ENCODE measurements at places on chromosomes 1 and 21.

GRCh38 chr21:35208810-35209517 lies 159.9 kb upstream of the RUNX1 start:
- no peak for DNase-seq

DNA sequence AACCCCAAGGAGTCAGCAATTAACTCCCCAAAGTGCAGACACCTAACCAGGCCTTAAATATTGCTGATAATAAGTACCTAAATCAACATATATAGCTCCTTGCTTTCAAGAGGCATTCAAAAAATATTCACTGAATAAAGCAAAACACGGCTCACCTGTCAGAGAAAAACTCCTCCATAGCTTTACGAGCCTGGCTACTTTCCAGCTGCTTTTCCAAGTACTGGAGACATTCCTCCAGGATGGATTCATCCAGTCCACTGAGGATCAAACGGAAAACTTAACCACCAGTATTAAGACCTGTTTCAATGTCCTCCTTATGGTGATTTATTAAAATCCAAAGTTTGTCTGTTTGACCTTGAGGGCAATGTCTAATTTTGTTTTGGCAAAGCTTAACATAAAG lies 44.6 kb downstream of the UBR4 start:
- DNase-seq: no peak

DNA sequence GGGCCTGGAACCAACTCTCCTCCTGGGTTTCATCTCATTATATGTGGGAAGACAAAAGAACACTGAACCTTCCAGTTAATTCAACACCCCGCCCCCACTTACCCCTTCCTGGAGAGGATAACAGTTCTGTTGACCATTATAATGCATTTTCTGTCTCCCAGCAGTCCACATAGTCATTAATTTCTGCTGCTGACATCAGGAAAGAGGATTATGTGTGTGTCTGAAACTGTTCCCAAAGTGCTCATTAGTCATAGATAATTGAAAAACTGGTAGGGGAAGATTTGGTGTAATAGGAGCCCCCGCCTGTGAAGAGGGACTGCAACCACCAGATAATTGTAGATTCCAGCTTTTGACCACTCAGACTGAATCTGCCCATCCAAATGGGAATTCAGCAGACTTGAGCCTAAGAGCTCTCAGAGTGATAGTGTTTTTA lies 208.7 kb downstream of the FGGY start:
- DNase-seq: no peak

DNA sequence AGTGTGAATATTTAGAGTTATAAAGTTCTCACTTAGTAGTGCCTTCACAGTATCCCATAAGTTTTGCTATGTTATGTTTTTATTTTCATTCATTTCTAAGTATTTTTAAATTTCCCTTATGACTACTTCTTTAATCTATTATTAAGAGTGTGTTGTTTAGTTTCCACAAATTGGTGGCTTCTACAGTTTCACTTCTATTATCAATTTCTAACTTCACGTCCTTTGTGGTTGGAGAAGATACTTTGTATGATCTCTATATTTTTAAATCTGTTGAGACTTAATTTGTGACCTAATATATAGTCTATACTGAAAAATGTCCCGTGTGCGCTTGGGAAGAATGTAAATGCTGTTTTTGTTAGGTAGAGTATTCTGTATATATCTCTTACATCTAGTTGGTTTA lies 11.7 kb downstream of the CHIA start:
- DNase-seq: no peak

GRCh38 chr1:212186427-212187207 lies 98.6 kb upstream of the PPP2R5A start:
- no peak for DNase-seq

- DNase-seq: no peak
Measured at GRCh38 chr1:80003250-80003649, 996.7 kb upstream of the ADGRL4 start.

DNA sequence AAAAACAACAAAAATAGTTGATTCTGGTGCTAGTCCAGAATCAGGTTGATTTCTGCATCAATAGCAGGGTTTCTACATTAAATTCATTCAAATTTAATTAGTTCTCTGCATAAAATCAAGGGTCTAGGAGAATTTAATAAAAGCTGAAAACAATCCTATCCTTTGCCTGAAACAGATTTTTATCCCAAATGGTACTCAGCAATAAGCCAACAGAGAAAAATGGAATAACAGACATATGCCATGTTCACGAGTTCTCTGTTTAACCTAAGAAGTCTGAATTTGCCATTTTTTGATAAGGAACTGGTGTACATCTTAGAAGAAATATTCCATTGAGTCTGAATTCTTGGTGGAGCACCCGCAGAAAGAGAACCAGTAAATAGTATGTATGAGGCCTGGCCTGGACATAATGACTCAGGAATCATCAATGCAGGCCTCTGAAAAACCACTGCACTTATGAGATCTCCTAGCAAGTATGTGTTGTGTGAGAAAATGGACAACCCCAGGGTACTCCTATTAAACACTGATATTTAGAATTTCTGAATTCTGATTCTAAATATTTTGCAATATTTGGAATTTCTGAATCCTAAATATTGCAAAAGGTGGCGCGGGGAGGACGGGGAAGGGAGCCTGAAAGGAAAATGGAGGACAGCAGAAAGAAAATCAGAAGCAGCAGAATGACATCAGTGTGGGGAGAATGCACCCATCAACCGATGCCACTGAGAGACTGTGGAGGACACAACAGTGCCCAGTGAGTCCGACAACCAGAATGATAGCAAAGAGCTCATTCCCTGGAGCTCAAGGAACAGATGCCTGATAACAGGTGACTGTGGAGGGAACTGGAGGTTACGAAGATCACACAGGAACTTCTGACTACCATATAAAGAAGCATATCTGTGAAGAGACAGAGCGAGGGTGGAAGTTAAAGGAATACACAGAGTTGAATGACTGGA lies 97.6 kb downstream of the APP start:
- DNase-seq: no peak

- no peak for DNase-seq
Measured at GRCh38 chr1:163069142-163069541, at the start of gene RGS4. Gene RGS4, plus strand, starts transcription at chr1:163069361. Its CDS starts 124 bp downstream, at chr1:163069485.

- DNase-seq: no peak
Measured at GRCh38 chr21:16194788-16195537, 465.2 kb downstream of the USP25 start.

DNA sequence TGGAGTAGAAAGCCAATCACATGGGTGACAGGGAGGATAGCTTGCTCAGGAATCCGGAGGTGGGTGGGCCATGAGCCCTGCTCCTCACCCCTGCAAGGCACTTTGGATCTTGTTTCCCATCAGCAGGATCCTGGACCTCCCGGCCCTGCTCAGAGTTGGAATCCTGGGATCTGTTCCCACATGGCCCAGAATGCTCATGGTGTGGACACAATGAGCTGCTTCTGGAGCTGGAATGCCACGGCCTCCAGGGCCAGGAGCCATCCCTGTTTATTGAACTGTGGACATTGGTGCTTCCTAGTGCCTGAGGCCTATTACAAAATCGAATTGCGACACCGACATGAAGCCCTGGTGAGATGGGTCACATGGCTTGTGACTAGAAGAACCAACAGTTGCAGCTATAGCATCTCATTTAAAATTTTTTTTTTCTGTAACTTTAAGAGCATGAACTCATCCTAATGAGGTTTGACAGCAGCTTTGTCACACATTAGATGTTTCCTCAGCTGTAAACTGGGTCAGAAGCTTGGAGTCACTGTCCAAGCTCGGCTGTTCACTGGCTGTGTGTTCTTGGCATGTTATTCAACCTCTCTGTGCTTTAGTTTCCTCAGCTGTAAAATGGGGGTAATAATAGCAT lies 40.4 kb upstream of the GOLT1A start:
- DNase-seq: no peak

GRCh38 chr1:96233422-96233821 lies 488.2 kb upstream of the PTBP2 start:
- DNase-seq: no peak

GRCh38 chr1:15543589-15544568 lies 17.2 kb downstream of the DNAJC16 start:
- DNase-seq: no peak

DNA sequence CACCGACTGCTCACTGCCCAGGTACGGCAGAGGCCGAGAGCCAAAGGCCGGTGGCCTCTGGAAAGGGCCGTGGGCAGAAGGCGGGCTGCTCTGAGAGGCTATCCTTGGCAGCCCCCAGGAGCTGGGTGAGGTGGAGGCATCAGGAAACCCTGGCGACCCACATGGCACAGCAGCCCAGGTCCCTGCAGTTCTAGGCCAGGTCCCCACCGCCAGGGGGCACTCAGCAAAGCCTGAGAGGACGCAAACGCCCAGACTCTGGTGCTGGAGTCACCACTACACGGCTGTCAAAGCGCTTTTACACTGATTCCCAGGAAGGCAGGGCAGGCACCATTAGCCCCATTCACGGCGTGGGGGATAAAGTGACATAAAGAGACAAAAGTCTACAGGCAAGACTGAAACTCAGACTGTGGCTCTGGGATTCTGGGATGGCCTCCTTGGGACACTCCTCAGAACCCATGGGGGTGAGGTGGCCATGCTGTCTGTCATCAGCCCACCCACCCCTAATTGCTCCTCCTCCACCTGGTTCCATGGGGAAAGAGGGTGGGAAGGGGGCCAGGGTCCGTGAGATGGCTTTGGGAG lies 4.9 kb downstream of the PLEKHG5 start:
- no peak for DNase-seq

DNA sequence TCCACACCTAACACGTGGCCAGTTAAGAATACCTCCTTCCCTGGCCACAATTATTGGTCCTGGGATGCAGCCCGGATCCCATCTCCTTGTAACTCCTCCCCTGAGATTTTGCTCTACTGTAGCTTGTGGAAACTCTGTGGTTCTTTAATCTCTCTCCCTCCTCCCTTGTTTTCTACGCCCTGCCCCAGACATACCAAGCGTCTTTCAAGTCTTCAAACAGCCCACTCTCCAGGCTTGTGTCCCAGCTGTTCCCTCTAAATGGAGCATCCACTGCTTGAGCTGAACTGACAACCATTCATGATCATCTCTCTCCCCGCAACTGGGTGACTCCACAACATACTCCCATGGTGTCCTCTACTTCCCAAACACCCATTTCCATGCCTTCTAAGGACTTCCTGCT lies 111.6 kb downstream of the SIPA1L2 start:
- no peak for DNase-seq

DNA sequence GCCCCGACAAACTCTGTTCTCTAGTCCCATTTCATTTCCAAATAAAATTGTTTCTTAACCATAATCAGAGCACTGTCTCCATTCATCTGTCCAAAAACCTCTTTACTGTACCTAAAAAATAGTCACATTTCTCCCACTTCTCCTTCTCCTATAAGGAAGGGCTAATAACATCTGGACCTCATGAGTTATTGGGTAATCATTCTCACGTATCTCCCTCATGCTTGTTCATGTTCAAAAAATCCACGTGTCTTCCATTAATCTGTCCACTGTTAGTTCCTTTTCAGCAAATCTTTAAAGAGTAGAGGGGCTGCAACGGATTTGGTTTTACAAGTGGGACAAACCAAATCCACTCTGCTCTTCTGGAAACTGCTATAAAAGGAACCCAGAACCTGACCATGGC lies 1418.8 kb downstream of the MRPL39 start:
- DNase-seq: no peak
